Dermis microvascular lymphatic vessel endothelial cell (primary cell): ENCODE measurements at places on chromosomes 5 and 9. TPM values are rescaled to one million over a fixed set of nuclear protein-coding genes. Genes with fewer than 3 reads are reported as not detected.

The PCDHA3 gene
- 0.13 and 0.25 TPM in 2 replicates for total RNA-seq

The CCIN gene
- total RNA-seq: 0.13 and 0.38 TPM in 2 replicates

The CARD9 gene
- 0.13 and 0.26 TPM in 2 replicates for total RNA-seq

The PLAC8L1 gene
- total RNA-seq: not detected in 2 replicates

The PDGFRB gene
- 5.0 and 14.3 TPM in 2 replicates for total RNA-seq

The SOX30 gene
- total RNA-seq: not detected in 2 replicates

The MARCOL gene
- total RNA-seq: not detected in 2 replicates

The SEMA6A gene
- 11.8 and 51.1 TPM in 2 replicates for total RNA-seq
